A549 treated with DMSO at 1 μM for 4 hours (cell line): ENCODE measurements at places on chromosomes 7 and 10. TPM values are rescaled to one million over a fixed set of nuclear protein-coding genes. Genes with fewer than 3 reads are reported as not detected.

The MRPL32 gene
- total RNA-seq, result 72.7 to 81.1 TPM (median 75.4 TPM) in 5 replicates

The SPDYE9 gene
- not detected in 5 replicates for total RNA-seq

The CYP2C19 gene
- total RNA-seq, result not detected in 5 replicates

The TRIM74 gene
- total RNA-seq, result 0.27 to 0.52 TPM (median 0.43 TPM) in 4 of 5 replicates, not detected in the other

The AKR1D1 gene
- not detected in 5 replicates for total RNA-seq

The GHRHR gene
- not detected in 5 replicates for total RNA-seq

The NEBL gene
- 2.7 to 6.5 TPM (median 4.6 TPM) in 5 replicates for total RNA-seq

The OR2A42 gene
- not detected in 5 replicates for total RNA-seq

The MASTL gene
- total RNA-seq, result 19.1 to 24.5 TPM (median 23.6 TPM) in 5 replicates

The PMPCB gene
- 62.4 to 70.0 TPM (median 67.0 TPM) in 5 replicates for total RNA-seq

The IRF5 gene
- total RNA-seq, result 12.8 to 17.4 TPM (median 14.7 TPM) in 5 replicates

The ANKRD2 gene
- 2.9 to 5.1 TPM (median 4.3 TPM) in 5 replicates for total RNA-seq

The GIMAP8 gene
- total RNA-seq, result not detected in 5 replicates

The LHFPL3 gene
- not detected in 5 replicates for total RNA-seq

The ACHE gene
- total RNA-seq, result 1.4 to 2.5 TPM (median 1.8 TPM) in 5 replicates

The PSTK gene
- total RNA-seq, result 3.3 to 5.8 TPM (median 4.6 TPM) in 5 replicates

The LRRC4 gene
- not detected in 5 replicates for total RNA-seq

The GTF2I gene
- total RNA-seq, result 70.8 to 106 TPM (median 98.0 TPM) in 5 replicates

The BAG3 gene
- total RNA-seq, result 93.1 to 158 TPM (median 138 TPM) in 5 replicates

The NODAL gene
- total RNA-seq, result 0.06 TPM in 1 of 5 replicates, not detected in the others

The PLXDC2 gene
- total RNA-seq, result 0.06 TPM in 2 of 5 replicates, not detected in the others

The MALRD1 gene
- total RNA-seq, result not detected in 5 replicates

The ADGRA1 gene
- 0.03 to 0.07 TPM (median 0.05 TPM) in 4 of 5 replicates, not detected in the other for total RNA-seq

The SYT15B gene
- total RNA-seq, result 2.6 to 4.3 TPM (median 3.1 TPM) in 5 replicates

The SPOCK2 gene
- total RNA-seq, result 0.19 to 0.52 TPM (median 0.37 TPM) in 5 replicates

The MRLN gene
- not detected in 5 replicates for total RNA-seq

The SMKR1 gene
- 11.2 to 14.5 TPM (median 12.8 TPM) in 5 replicates for total RNA-seq

The STEAP2 gene
- 2.9 to 5.5 TPM (median 5.4 TPM) in 5 replicates for total RNA-seq

The FAM25C gene
- total RNA-seq, result 0.99 to 2.1 TPM (median 2.0 TPM) in 5 replicates

The MYL10 gene
- total RNA-seq, result 0.24 TPM in 1 of 5 replicates, not detected in the others

The PNLIP gene
- total RNA-seq, result not detected in 5 replicates

The NSUN6 gene
- 4.6 to 6.6 TPM (median 6.1 TPM) in 5 replicates for total RNA-seq

The RBM20 gene
- 1.1 to 1.8 TPM (median 1.5 TPM) in 5 replicates for total RNA-seq

The BRI3 gene
- 104 to 168 TPM (median 157 TPM) in 5 replicates for total RNA-seq

The GJD4 gene
- not detected in 5 replicates for total RNA-seq

The GPR15LG gene
- not detected in 5 replicates for total RNA-seq

The TBATA gene
- not detected in 5 replicates for total RNA-seq

The EPO gene
- total RNA-seq, result 0.07 to 0.09 TPM in 2 of 5 replicates, not detected in the others

The EGFR gene
- 105 to 158 TPM (median 140 TPM) in 5 replicates for total RNA-seq

The CYP26C1 gene
- not detected in 5 replicates for total RNA-seq

The COPG2 gene
- total RNA-seq, result 13.2 to 15.5 TPM (median 14.4 TPM) in 5 replicates

The PTF1A gene
- not detected in 5 replicates for total RNA-seq

The DDC gene
- 0.76 to 1.8 TPM (median 1.2 TPM) in 5 replicates for total RNA-seq

The LZTS2 gene
- 33.8 to 44.5 TPM (median 40.3 TPM) in 5 replicates for total RNA-seq

The DENND2A gene
- 0.24 to 0.42 TPM (median 0.35 TPM) in 5 replicates for total RNA-seq

The BTAF1 gene
- 12.3 to 16.4 TPM (median 15.4 TPM) in 5 replicates for total RNA-seq

The TUBAL3 gene
- 0.30 to 0.52 TPM (median 0.33 TPM) in 5 replicates for total RNA-seq

The C7orf57 gene
- total RNA-seq, result 0.24 to 0.37 TPM (median 0.28 TPM) in 5 replicates

The CLCN1 gene
- 0.03 to 0.07 TPM (median 0.06 TPM) in 3 of 5 replicates, not detected in the others for total RNA-seq

The CLRN3 gene
- not detected in 5 replicates for total RNA-seq

The DPY19L1 gene
- total RNA-seq, result 36.9 to 59.3 TPM (median 51.6 TPM) in 5 replicates

The ADAM8 gene
- total RNA-seq, result 2.7 to 4.8 TPM (median 3.7 TPM) in 5 replicates

The SHTN1 gene
- 22.8 to 31.3 TPM (median 27.0 TPM) in 5 replicates for total RNA-seq

The PDZD7 gene
- total RNA-seq, result 0.57 to 0.97 TPM (median 0.87 TPM) in 5 replicates

The LRGUK gene
- 0.26 to 0.56 TPM (median 0.41 TPM) in 5 replicates for total RNA-seq

The LRRN3 gene
- total RNA-seq, result 0.02 to 0.09 TPM (median 0.04 TPM) in 3 of 5 replicates, not detected in the others

The CALHM2 gene
- 4.7 to 6.1 TPM (median 5.3 TPM) in 5 replicates for total RNA-seq
